Nucleus accumbens (tissue), 56 donors: ENCODE measurements at places on chromosomes 12 and 14.

- DNase-seq = no peak
Observed at GRCh38 chr12:100169345-100169744, 26.7 kb upstream of the BLTP3B start.

- no peak for DNase-seq
Observed at GRCh38 chr14:95326987-95327386, 7.3 kb upstream of the CLMN start.

DNA sequence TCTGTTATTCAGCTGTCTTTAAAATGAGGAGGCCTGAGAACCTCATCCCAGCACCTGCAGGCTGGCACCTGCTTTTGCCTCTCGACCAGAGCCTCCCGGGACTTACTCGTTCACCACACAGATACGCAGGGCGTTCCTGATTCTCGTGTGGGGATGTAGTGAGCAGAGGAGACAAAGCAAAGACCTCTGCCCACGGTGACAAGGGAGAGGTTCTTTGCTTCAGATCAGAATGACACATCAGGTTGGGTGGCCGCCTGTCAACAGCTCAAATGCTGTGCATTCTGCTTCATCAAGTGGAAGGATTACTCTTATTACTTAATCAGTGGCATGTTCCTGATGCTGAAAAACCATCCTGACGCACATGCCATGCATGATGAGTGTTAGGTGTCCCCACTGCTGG is 24.4 kb downstream of the DEGS2 start:
- DNase-seq = no peak

GRCh38 chr12:47763481-47764346 is 5.0 kb upstream of the RAPGEF3 start:
- no peak for DNase-seq

GRCh38 chr12:87430444-87430843 is 598.8 kb downstream of the C12orf50 start:
- DNase-seq = no peak

GRCh38 chr14:61780125-61780524 is 17.9 kb downstream of the SNAPC1 start:
- no peak for DNase-seq

GRCh38 chr12:126518596-126519200 is 1453.5 kb downstream of the AACS start:
- DNase-seq = no peak

DNA sequence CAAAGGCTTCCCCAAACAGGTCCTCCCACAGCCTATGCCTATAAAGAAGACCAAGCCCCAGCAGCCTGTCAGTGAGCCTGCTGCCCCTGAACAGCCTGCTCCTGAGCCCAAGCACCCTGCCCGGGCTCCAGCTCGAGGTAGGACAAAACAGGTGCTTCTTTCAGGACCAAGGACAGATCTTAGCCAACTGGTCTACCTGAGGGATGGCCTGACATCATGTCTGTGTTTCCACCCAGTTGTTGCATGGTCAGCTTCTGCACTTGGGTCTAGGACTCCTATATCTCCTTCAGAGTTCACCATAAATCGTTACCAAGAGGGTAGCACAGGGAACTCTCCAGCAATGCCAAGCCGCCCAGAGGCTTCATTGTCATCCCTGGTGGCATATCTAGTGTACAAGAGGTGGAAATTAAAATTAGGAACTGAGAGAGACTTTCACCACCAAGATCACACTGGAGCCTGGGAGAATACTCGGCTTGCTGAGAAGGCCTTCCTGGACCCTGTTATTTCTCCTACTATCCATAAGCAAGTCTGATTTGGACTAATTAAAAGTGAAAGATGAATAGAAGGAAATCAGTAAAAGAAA is 38.2 kb upstream of the OAS1 start:
- DNase-seq = no peak

- no peak for DNase-seq
Observed at GRCh38 chr12:116458492-116458891, 100.7 kb upstream of the MAP1LC3B2 start.
